ENCODE measurements at places on chromosomes 1 and 21.

DNA sequence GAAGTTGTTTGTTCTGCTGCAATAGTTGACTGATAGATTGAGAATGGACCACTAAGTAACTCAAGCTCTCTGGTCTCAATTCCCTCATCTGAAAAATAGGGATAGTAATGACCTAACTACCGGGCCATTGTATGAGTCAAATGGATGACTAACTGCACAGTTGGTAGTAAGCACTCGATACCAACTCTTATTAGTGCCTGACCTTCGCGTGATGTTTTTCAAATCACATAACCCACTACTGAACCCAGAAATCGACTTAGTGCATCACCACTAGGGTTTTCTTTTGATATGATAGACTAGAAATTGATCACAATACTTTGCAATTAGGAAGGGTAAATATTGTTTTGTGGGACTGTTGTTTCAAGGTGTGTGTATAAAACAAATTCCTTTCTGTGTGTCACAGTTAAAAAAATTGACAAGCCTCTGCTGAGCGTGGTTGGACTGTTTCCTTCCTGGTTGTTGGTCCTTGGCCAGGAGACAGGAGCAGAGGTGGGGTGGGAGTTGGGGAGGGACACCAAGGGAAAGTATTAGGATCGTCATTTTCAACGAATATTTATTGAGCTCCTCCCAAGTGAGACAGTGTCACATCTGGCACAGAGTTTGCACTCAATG, 54.0 kb upstream of the LRP8 start:
- DNase-seq, result peak; percentile 93

DNA sequence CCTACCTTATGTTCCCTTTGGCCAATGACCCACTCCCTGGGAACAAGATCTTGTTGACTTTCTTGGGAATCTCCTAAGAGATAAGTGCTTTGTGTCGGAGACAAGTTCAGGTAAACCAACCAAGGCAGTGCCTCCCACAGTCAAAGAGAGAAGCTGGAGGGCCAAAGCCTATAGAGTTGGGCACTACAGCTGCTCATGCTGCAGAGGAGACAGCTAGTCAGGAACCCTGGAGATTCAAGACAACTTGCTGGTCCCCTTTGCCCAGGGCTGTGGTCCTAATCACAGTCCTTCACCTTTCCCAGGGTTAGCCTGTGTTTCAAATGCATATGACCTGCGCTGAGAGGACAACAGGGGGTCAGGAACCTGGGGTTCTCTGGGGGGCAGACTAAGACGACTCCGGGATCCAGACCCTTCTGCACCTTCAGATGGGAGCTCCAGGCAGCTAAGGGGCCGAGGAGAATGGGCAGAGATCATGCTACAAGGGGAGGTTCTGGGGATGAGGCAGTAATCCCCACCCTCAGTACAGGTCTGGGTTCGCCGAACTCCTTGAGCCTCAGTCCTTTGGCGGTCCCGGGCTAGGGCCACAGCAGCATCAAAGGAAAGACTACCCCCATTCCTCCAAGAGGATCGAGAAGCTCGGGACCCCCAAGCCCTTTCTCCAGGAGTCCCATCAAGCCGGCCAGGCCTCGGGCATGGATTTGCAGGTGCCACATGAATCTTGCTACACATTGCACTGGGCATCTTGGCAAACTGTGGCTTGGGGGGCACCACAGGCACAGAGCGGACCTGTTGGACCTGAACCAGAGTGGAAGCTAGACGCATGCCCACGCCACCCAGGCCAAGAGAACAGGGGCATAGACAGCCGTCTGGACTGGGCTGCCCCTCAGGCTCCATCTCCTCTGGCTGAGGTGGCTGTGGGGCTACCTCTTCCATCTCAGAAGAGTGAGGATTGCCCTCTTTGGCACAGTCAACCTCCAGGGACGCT, 2.0 kb upstream of the USF1 start:
- DNase-seq, result no peak

GRCh38 chr1:30679201-30679975, 44.0 kb downstream of the MATN1 start:
- no peak for DNase-seq

DNA sequence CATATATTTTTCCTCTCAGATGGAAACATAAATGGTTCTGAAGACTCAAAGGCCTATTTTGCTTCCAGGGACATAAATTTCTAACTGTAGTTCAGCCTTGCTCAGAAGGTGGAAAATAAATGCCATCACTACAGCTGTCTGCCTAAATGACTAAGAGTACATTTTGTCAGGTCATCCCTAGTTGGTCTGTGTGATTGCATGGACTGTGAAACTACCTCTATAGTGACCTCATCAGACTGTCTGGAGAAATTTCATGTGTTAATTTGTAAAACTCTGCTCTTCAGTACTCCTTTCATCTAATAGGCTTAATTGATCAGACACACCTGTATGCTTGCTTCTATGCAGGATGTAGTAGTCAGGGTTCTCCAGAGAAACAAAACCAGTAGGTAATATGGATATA, 886.9 kb downstream of the AMY1C start:
- peak; percentile 29 for DNase-seq

GRCh38 chr21:45347712-45348499, 57.1 kb upstream of the COL18A1 start:
- DNase-seq, result no peak

All from bronchial epithelial cell (primary cell).